ENCODE measurements at places on chromosomes 6 and 20.

DNA sequence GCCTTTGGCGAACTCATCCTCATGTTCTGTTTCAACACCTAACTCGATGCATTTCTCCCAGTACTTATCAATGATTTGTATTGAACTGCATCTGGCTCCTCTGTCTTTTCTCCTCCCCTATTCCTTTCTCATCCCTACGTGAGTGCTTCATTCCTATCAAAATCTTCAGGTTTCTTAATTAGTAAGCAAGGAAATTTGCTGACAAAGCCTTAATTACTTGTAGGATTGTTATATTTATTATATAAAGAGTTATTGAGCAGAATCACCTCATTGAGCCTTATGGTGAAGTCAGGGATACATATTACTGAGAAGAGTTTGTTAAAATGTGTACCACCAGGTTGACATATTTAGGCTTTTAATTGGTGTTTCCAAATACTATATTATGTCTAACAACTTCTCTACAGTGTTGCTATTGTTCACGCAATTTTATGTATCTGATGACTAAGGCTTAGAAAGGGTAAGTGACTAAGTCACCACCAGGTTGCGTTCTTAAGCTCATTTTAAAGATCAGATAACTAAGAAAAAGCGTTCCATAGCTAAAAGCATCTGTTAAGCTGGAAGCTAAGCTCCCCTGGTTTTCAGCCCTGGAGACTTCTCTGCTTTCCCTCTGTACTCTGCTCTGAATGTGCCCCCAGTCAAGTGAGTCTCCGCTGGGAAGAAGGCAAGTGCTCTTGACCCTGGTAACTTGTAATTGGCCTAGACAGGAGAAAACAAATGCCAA is 18.9 kb downstream of the SCGN start:
- no peak for DNase-seq

DNA sequence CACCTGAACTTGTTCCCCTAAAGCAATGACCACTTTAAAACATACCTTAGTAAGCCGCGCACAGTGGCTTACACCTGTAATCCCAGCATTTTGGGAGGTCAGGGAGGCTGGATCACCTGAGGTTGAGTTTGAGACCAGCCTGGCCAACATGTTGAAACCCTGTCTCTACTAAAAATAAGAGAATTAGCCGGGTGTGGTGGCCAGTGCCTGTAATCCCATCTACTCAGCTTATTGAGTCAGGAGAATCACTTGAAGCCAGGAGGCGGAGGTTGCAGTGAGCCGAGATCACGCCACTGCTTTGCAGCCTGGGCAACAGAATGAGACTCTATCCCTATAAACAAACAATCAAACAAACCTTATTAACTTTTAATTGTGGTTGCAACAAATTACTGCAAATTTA is 1.6 kb upstream of the RAET1E start:
- no peak for DNase-seq

DNA sequence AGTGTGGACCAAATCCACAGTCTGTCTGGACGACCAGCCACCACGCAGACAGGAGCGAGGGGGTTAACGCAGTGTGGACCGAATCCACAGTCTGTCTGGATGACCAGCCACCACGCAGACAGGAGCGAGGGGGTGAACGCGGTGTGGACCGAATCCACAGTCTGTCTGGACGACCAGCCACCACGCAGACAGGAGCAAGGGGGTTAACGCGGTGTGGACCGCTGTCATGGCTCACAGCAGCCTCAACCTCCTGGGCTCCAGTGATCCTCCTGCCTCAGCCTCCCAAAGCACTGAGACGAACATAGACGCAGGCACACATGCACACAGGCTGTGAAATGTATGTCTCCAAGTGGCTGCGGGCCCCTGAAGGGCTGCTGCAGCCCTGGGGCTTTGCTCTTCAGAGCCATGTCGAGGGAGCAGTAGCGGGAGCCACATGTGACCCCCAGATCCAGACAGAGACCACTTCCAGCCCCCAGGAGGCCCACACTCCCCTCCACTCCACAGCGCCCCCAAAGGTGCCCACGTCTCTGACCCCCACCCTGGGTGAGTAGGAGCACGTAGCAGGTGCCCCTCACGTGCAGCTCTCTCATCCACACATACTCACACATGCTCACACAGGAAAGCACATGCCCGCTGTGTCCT is 98.1 kb downstream of the YTHDF1 start:
- no peak for DNase-seq

DNA sequence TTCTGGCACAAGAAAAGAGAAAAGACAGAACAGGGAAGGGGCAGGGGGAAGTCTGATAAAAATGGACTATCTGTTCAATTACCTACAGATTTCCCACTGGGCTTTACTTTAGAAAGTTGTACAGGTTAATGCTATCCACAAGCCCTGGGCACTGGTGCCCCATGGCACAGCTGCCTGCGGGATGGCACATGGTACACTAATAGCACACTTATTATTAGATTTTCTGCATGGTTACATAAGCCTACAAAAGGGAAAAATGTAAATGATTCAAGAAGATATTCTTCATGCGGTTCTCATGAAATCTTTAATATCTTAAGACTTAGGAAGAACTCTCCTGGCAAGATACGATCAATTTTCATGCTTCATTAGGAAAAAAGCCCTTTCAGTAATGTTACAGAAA is 137.5 kb downstream of the GMPR start:
- DNase-seq, result no peak

GRCh38 chr6:129744201-129744879 is 34.4 kb upstream of the ARHGAP18 start:
- DNase-seq, result no peak

GRCh38 chr20:24674921-24675605 is 205.6 kb downstream of the SYNDIG1 start:
- no peak for DNase-seq

- no peak for DNase-seq
Measured at GRCh38 chr20:39775110-39775509, 813.0 kb downstream of the DHX35 start.

- no peak for DNase-seq
Measured at GRCh38 chr6:39911513-39912125, 22.6 kb downstream of the MOCS1 start.

DNA sequence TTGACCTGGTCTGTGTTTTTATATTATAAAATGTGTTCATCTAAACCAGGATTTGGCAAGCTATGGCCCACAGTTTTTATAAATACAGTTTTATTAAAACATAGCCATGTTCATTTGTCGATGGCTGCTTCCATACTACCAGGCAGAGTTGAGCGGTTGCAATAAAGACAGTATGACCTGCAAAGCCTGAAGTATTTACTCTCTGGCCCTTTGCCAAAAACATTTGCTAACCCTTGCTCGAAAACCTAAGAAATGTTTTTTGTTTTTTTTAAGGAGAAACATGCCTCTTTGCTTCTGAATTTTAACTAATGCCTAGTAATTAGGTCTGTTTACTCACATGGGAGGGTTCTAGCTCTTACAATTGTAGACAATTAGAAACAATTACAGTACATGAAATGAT is 67.4 kb upstream of the SMIM28 start:
- DNase-seq, result no peak

DNA sequence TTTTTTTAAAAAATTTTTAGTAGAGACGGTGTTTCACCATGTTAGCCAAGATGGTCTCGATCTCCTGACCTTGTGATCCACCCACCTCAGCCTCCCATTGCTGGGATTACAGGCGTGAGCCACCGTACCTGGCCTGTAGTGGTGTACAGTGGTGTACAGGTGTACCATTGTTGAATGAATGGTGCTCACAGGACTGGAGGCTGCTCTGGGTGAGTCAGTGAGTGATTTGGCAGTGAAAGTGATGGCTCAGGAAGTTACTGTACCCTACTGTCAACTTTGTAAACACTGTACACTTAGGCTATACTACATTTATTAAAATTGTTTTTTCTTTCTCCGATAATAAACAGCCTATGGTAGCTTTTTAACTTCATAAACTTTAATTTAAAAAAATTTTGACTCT is 122.8 kb upstream of the EEF1E1 start:
- no peak for DNase-seq

- no peak for DNase-seq
Measured at GRCh38 chr6:31407699-31408098, 4.3 kb downstream of the MICA start.

DNA sequence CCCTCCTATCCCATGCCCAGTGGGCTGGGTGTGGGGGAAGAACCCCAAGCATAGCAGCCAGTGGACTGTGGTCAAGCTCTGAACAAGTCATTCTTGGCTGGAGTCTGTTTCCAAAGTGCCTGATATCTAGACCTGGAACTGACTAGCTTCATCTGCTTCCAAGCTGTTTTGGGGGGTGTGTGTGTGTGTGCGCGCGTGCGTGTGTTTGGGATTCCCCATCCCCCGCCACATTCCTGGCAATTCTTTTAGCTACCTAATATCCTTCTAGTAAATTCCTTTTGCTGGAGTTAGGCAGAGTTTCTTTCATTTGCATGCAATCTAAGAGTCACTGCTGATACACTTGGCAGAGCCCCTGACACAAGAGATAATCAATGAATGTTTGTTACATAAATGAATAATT is 7.8 kb downstream of the PAK5 start:
- no peak for DNase-seq

DNA sequence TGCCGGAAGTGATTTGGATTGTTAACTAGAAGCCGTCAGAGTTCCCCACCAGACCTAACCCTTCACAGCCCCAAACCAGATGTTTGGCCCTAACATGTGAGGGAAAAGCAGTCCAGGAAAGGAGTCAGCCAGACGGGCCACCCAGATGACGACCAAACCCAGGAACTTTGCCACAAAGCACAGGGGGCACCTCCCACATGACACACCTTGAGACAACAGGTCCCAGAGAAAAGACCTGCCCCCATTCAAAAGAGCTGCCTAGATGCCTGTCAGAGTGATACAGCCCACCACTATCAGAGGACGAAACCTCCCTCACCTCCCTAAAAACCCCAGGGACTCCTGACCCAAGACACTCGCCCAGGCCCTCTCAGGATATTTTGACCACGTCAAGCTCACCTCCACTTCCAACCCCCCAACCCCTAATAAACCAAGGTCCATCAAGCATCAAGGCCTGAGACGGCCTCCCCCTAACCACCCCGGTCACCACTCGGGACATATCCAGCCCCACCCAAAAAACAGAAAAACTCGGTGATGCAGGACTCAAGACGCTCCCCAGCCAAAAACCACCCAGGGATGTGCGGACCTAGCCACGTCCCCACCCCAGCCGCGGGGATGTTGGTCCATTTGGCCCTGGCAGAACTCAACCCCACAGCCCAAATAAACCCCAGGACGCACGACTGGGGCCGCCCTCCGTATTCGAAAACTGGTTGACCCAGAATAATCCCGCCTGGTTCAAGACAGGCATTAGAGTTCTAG is 662 bp downstream of the ZNF343 start:
- DNase-seq, result no peak

GRCh38 chr20:52612046-52612632 is 360.0 kb upstream of the TSHZ2 start:
- no peak for DNase-seq

GRCh38 chr20:63374504-63374903 is 13.4 kb upstream of the CHRNA4 start:
- no peak for DNase-seq
